ENCODE measurements at places on chromosomes 6 and 20. TPM values are rescaled to one million over a fixed set of nuclear protein-coding genes. Genes with fewer than 3 reads are reported as not detected.

DNA sequence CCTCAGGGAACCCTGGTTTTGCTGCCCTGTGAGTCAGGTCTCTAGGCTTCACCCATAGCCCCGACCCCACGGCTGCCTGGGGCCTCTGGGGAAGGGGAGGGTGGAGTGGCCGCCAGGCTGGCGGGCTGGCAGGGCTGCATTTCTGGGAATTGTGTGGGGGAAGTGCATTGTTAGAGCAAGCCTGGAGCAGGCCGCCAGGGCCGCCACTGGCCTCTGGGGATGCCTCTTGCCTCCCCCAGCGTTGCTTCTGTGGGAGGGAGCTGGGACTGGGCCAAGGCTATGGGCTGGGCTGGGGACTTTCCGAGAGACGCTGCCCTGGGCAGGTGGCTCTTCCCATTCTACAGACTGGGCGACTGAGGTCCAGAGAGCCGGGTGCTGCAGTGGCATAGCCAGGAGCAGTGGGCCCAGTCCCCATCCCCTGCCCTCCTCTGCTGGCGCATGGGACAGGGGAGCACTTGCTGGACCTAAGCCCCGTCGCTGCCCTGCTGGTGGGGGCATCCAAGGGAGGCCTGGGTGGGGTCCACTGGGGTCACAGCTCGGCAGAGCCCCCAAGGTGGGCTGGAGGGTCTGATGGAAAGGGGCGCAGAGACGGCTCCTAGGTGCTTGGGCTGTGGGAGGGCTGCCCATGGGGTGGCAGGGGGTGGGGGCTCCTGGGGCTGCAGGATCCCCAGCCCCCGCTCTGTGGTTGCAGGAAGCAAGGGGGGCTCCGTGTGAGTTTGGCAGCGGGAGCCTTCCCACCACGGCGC lies 6.6 kb upstream of the SOX18 start:
- no peak for DNase-seq

- no peak for DNase-seq
Observed at GRCh38 chr6:48183811-48184605, 73.0 kb upstream of the PTCHD4 start.

GRCh38 chr20:61280217-61280980 lies 28.3 kb downstream of the CDH4 start:
- no peak for DNase-seq

DNA sequence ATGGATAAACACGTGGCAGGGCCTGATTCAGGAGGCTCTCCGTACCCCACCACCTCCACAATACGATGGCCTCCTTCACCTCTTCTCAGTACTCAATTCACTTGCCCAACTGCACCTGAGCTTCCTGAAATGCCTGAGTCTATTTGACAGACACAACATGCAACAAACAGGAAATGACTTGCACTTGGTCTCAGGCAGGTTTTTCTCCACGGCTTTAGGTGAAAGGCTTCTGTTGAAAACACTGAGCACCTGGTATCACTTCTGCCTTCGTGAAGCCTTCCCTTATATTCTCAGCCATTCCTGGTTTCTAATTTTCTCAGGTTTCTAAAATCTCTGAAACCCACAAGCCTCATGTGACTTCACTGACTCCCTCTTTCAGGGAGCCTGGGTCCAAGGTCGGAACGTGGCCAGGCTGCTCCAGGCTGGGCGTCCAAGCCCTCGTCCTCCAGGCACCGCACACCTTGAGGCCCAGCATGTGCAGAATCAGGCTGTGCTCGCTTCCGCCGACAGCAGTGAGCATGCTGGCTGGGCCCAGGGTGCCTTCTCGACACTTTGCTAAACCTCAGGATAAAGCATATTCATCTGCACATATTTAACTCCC lies 34.7 kb downstream of the TAF4 start:
- no peak for DNase-seq

The SAPCD1 gene
- 9.0 TPM for total RNA-seq

Measured in activated B cell treated with CpG ODN at 0.5 μM for 24 hours (primary cell).